Right kidney (tissue), 9 donors: ENCODE measurements at places on chromosomes 4 and X.

GRCh38 chr4:25123236-25123635 is 37.0 kb downstream of the SEPSECS start:
- no peak for DNase-seq

DNA sequence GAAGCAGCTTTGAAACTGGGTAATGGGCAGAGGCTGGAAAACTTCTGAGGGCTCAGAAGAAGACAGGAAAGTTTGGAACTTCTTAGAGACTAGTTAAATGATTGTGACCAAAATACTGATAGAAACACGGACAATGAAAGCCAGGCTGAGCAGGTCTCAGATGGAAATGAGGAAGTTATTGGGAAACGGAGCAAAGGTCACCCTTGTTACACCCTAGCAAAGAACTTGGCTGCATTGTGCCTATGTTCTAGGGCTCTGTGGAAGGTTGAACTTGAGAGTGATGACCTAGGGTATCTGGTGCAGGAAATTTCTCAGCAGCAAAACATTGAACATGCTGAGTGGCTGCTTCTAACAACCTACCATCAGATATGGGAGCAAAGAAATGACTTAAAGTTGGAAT is 50.8 kb upstream of the FBXW7 start:
- DNase-seq: no peak

GRCh38 chrX:132668178-132668577 is 179.3 kb upstream of the MBNL3 start:
- no peak for DNase-seq

DNA sequence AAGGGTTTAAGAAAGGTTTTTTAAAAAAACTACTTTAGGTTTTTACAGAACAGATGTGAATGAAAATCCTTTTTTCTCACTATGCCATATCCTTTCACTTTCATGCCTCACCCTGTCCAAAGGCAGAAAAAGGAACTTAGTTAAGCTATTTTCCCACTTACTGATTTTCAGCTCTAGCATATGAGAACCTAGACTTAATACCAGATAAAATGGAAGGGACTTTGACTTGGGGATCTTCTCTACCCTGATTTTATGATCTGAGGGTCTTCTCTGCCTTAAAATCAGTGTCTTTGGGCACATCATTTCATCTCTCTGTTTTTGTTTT is 42.4 kb downstream of the FNIP2 start:
- no peak for DNase-seq

DNA sequence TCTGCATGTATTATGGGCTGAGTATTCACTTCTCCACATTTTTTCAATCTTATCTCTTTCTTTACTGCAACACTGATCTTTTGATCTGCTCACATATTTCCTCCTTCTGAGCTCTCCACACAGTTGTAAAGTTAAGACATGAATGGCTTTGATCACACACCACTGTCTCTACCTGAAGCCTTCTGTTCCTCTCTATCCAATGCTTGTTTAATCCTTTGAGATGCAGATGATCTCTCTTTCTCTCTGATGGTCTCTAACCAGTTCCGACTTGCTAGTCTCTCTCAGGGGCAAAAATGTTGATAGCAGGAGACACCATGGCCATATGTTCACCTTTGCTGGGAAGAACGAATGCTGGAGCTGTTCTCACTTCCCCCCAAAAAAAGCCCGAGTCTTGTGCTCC is 162.4 kb downstream of the UNC5C start:
- no peak for DNase-seq

DNA sequence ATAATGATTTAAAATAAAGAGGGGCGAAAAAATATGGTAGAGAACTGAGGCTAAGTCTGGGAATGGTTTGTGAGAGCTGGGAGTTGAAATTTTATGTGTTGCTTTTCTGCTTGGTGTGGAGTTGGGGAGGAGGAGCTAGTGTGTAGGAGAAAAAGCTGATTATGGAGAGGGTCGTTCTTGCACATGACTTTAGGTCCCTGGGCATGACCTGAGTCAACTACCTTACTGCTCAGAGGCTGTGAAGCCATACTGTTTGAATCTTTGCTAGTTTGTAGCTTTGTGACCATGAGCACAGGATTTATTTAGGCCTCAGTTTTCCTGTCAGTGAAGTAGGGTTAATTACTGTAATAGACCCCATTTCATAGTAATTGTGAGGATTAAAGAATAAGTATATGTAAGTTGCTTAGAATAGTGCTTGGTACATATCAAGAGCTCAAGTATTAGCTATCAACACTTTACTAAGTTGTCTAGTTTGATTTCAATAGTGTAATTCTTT is 78.6 kb downstream of the KDM6A start:
- no peak for DNase-seq

DNA sequence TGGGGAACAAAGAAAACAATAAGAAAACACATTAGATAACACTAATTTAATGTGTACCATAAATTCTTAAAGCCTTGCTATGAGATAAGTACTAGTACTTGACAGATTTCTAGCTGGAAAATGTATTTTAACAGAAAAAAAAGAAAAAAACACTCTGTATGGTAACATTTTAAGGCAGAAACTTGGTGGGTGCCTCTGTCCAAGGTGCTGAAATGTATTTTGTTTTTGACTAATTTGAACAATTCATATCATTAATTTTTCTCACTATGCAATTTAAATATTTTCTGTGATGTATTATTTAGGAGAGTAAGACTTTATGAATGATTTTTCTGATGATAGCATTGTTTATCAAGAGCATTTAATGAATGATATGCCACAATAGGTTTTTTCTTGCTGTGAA is 107.5 kb downstream of the GABRG1 start:
- DNase-seq: no peak

DNA sequence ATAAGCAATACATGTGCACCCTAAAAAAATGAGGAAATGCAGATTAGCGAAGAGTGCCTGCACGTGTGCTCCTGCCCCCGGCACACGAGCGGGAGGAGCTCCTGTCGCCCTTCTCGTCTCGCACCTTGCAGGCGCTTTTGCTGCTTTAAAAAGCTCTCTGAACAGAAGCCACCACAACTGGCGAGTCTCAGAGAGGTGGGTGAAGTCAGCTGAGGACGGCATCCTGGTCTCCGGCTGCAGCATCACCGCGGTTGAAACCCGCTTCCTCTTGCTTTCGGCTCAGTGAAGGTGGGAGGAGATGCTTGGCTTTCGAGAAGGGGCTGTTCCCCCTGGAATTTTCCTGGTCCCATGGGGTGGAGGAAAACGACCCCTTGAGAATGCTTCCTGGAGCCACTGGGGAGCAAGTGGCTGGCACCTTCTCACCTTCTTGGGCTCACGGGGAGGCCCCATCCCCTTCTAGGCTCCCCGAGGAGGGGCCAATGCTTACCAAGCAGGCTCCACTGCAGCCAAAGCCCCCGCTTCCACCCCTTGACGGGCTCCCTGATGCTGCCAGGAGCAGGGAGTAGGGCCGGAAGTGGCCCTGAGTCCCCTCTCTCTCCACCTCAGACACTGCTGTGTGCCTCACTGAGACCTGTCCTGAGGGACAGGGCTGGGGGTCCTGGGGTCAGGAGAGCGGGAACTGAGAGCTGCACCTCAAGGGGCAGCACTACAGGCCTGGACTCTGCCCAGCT is 29.2 kb upstream of the MXD4 start:
- DNase-seq: no peak

DNA sequence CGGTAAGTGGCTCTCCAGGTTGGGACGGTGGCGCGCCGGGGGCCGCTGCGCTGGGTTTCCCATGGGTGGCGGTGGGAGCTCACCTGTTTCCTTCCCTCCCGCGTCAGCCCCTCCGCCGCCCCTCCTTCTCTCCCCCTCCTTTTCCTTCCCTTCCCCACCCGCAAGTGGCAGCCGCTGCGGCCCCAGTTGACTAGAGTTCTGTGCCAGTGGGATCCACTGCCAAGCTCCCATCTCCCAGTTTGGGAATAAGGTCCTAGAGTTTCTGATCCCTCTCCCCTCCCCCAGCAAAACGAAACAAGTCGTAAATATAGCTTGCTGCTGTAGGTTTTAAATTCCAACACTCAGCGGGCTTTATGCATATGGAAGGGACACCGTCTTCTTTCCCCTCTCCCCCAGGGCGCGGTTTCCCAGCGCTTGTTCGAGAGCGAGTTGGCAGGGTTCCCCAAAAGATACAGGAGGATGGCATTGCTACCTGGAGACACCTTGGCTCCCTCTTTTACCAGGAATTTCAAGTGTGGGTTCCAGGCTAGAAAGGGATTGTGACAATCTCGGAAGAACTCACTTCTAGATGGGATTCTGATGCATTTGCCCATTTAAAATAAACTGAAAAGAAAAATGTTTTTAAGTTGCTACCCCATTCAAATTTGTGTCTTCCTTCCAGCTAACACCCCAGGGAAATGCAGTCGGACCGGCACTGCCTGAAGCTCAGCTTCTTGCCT is 1.2 kb downstream of the TLL1 start:
- peak; percentile 64 for DNase-seq

GRCh38 chrX:150156615-150157014 is 206.5 kb upstream of the MAMLD1 start:
- DNase-seq: no peak

DNA sequence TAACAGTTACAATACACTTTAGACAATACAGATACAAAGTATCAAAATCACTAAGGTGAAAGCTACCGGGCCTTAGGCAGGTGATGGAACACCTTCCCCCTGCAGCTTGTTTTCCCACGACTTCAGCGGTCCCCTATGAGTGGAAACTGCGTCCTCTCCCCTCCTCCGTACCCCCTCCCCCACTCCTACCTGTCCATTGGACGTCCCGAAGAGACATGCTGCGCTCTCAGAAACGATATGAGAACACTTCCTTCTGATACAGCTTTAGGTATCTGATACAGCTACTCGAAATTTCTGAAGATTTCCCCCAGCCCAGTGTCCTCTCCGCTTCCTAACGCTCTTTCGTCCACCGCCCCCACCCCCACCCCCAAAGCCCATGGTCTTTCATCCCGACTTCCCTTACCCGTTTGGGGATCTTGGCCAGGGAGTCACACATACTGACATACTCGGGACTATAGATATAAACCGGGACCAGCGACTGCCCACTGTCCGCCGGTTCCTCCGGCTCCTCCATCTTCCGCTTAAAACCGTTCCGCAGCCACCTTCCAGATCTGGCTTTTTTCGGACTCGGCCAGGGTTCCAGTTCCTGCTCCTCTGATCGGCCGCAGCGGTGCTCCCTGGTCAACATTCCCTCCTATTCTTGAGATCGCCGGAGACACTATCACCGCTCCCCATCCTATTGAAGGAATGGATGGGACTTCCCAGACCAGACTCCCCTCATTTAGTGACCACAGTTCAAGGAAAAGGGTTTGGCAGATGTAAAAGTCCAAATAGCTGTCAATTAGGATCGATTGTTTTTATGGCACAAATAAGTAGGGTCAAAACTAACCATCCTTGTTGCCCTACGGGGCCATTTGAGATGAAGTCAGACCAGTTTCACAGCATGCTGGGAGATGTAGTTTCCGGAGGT is at the start of gene HDAC8:
TSS of gene HDAC8 (minus strand) at position 596 of the 910 bp plus-strand sequence. CDS start at position 514, 82 bp downstream.
- DNase-seq: peak; percentile 82

DNA sequence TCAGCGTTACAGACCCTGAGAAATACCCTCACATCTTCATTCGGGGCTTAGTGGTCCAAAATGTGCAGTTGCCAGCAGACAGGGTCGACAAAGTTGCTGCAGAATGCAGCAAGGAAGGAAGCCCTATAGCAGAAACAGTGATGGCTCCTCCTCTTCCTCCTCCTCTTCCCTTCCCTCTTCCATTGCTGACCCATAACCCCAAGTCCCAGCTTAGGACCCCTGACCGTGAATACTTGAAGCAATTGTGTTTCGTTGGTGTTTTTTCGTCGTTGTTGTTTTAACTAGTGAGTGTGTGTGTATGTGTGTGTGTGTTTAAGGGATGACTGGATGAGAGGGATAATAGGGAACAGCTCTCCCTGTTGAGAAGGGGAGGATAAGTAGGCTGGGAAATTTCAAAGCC is 69.5 kb downstream of the SLAIN2 start:
- no peak for DNase-seq

- no peak for DNase-seq
Observed at GRCh38 chr4:159856451-159856850, 753.6 kb downstream of the RAPGEF2 start.

GRCh38 chr4:22514481-22514880 is 1.4 kb downstream of the ADGRA3 start:
- DNase-seq: peak; percentile 14

GRCh38 chrX:66164470-66164869 is 423 bp downstream of the HEPH start:
- DNase-seq: peak; percentile 34

GRCh38 chr4:154421618-154422017 is 70.0 kb downstream of the DCHS2 start:
- DNase-seq: no peak

GRCh38 chrX:45196701-45197100 is 4.0 kb downstream of the DIPK2B start:
- no peak for DNase-seq

- DNase-seq: no peak
Observed at GRCh38 chr4:58042176-58042575, 932.0 kb upstream of the IGFBP7 start.

DNA sequence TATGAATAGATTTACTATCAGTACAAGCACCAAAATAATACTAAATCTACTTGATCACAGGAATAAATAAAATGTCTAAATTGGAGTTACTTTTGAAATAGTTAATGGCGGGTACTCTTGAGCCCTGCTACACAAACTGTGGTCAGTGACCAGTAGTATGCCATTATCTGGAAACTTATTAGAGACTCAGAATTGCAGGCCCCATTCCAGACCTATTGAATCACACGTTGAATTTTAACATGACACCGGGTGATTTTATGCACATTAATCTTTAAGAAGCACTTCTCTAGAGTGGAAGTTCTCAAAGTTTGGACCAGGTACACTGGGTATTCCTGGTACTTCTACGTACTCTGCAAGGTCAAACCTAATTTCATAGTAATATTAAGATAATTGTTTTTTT is 660.0 kb upstream of the POU3F4 start:
- no peak for DNase-seq

GRCh38 chr4:109079731-109080130 is 222.7 kb downstream of the COL25A1 start:
- DNase-seq: no peak

DNA sequence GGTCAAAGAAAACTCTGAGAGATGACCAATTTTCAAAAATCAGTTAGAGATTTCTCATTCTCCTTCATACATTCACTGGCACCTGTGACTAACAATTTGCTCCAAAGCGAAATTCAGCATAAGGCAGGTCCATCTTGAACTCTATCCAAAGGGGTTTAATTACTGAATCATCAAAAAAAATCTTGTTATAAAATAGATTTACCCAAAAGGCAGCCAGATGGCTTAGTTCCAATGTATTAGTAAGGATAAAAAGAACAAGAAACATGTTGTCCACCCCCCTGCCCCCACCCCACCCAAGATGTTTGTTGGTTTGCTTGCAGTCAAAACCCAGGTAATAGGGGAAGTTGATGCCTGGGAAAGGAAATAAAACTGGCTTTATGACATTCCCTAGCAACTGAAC is 200.3 kb downstream of the ANTXR2 start:
- no peak for DNase-seq

GRCh38 chr4:105092356-105092755 is 54.3 kb upstream of the TET2 start:
- DNase-seq: no peak
